Stimulated activated memory B cell treated with anti-CD40 and anti-IgM and Interleukin-4, amounts not matched to agents 10 μg/mL and 1 μg/mL and 100 μg/mL, for 72 hours (primary cell): ENCODE measurements at places on chromosomes 7 and 10.

DNA sequence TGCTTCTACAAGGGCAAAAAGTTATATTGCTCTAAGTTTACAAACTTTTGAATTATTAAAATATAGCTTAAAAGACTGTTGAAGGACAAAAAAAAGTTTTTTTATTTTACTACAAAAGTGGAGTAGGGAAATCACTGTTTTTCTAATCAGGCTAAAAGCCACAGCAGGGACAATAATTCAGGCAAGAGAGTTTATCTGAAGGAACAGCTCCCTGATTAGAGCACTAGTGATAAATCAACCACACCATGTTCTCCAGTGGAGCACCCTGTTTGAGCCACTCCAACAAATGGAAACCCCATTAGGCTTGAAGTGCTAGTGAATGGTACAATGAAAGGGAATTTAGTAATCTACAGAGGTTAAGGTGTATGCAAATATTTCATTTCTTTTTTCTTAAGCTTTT lies 357.1 kb downstream of the SEMA3D start:
- no peak for ATAC-seq

DNA sequence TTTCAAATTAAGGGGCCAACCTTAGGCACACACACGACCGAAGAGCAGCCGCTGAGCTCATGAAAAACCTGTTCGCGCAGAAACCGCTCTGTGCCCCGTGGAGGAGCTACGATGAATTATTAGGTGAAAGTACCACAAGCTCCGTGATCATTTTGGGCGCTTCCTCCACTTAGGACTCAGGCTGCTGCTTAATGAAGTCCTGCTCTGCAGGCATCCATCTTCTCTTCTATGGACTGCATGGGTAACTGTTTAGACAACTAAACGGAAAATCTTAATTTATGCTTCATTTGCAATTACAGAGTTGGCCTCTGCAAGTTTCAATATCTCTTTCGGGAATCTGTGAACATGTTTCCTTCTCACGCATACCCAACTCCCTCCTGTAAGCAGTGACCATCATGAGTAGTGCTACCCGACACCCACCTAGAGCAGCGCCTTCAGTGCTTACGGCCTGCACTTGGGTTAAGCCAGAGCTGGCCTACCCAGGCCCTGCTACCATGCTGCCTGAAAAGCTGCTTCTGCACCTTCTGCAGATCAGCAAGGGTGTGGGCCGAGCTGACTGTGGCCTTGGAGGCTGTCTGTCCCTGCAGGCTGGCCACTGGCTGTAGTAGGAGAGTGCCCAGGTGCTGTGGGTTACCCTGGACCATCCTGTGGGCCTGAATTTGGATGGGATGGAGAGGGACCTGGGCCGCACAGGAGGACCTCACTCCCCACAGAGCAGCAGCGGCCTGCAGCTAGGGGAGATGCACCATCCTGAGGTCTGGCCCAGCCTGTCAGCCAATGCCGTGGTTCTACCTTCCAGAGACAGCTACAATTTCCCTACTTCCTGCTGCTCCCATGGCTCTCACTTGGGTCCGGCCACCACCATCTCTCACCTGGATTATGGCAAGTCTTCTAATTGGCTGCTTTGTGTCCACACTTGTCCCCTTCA lies 36.0 kb downstream of the GNA12 start:
- peak; percentile 56 for ATAC-seq

DNA sequence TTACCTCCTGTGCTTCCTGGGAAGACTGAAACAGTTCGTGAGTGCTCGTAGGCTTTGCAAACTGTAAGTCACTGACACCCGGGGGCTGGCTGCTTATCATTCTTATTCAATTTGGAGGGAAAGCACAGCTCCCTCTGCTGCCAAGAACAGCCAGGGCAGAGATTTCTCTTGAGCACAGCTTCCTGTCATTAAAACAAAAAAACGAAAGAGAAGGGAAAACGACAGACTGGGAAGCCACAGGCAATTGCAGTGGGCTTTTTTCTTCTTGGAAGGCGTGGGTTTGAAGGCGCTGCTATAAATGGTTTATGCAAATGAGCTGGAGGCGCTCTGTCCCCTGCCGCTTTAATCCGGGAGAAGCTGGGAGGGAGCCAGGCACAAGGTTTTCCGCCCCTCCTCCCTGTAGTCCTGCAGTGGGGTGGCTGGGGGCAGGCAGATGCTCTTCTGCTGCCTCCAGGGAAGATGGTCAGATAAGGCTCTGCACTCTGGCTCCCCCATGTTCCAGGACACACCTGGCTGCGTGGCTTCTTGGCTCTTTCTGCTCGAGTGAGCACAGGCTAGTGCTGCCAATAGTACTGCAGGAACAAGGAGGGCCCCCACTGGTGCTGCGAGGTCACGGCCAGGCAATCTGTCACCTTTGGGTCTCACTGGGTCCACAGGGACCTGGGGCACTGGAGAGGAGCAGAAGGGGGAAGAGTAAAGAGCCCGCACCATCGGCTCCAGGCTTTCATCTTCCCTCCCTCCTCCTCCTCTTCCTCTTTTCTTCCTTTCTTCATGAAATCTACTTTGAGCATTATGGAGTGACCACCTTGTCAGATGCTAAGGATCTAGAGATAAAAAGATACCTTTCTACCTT lies 49.5 kb downstream of the NEURL1 start:
- no peak for ATAC-seq

- ATAC-seq = no peak
Measured at GRCh38 chr7:122577449-122578003, 121.4 kb downstream of the RNF133 start.

- ATAC-seq = no peak
Measured at GRCh38 chr10:5036511-5036910, 32.9 kb upstream of the AKR1C2 start.

- ATAC-seq = no peak
Measured at GRCh38 chr10:35852721-35853120, 210.6 kb upstream of the FZD8 start.

- no peak for ATAC-seq
Measured at GRCh38 chr10:88333248-88333630, 249.9 kb downstream of the RNLS start.

- ATAC-seq = peak; percentile 71
Measured at GRCh38 chr10:133276435-133277201, at the start of gene ADAM8. TSS of gene ADAM8 (minus strand) at chr10:133276868. CDS start at chr10:133276817, 51 bp downstream.

GRCh38 chr7:100946766-100947365 lies 2.5 kb upstream of the MUC3A start:
- no peak for ATAC-seq

DNA sequence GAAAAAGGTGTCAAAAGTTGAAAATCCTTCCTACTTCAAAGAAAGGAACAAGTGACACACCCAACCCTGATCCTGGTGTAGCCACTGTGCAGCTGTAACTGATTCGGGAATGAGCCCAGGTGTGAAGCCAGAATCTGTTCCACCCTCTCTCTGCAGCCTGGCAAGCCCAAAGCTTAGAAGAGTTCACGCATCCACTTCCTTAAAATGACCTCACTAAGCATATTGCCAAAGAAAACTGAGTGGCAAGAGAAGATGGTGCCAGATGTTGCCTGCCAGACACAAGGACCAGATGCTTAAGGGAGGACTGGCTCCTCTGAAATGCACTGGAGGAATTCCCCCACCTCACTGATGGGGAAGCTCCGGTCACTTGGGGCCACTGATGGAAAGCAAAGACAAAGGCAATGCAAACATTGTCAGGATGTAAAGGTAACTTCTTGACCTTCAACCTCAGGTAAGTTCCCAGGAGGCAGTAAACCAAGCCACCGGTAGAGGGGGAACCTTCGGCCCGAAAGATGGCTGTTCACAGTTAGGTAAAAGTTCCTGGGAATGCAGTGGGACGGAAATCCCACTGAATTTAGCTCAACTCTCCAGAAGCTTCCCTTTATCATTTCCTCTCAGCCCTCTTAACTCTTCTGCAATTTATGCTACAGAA lies 554.9 kb downstream of the KCNMA1 start:
- no peak for ATAC-seq

GRCh38 chr10:32169556-32169955 lies 113.3 kb upstream of the KIF5B start:
- ATAC-seq = no peak

GRCh38 chr10:97713826-97714400 lies 383 bp downstream of the MARVELD1 start:
- peak; percentile 87 for ATAC-seq

GRCh38 chr10:129637010-129637409 lies 170.0 kb downstream of the MGMT start:
- no peak for ATAC-seq

DNA sequence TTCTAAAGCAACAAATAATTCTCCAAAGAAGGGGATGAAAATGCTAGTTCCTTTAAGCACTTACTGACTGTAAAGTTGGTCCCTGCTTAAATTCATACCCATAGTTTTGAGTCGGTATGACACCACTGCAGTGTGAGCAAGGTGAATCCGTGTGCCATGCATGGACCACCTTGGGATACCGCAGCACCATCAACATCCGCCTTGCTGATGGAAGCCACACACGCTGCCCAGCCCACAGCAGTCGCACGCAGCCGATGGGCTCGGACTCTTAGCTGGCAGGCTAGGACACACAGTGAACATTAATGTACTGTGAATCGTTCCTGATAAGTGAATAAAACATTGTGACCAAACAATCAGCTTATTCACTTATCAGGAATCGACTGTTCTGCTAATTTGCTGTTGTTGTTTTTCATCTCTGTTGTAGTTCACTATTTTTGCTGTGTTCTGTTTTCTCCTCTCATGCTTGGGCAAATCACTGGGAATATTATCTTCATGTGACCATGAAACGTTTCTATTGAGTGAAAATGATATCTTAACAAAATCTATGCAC lies 275.5 kb downstream of the USP6NL start:
- ATAC-seq = no peak

GRCh38 chr7:39703144-39703543 lies 79.8 kb downstream of the RALA start:
- ATAC-seq = no peak

DNA sequence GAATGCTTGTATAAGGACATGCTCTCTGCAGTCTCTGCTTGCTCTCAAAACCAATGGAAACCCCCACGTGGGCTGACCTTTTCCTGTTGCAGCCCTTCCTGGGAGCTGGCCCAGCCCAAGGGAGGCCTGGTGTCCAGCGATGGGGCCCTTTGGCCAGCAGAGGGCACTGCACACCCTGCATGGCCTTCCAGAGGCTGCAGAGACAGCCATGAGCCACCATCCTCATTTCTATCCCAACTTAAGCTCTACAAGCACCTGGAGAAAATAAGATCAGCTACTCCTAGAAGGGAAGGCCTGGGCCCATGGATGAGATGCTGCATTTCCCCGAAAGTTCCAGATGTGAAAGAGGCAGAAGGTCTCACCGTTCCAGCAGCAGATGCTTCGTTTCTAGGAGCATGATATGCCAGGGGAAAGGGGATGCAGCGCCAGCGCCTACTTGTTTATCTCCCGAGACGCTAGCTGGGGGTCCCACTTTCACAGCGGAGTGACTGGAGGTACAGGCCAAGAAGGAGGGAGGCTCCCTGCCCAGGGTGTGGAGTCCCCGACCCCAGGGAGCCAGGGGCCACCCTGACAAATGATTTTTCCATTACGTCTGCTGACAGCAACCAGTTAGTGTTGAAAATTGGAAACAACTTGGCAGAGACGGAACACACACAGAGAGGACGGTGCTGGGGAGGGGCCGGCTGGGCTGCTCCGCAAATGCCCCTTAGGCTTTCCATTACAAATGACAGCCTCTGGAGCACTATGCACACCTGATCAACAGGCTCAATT lies 106.4 kb downstream of the ZRANB1 start:
- ATAC-seq = peak; percentile 73

GRCh38 chr7:71633551-71634008 lies 501.6 kb downstream of the GALNT17 start:
- ATAC-seq = no peak

DNA sequence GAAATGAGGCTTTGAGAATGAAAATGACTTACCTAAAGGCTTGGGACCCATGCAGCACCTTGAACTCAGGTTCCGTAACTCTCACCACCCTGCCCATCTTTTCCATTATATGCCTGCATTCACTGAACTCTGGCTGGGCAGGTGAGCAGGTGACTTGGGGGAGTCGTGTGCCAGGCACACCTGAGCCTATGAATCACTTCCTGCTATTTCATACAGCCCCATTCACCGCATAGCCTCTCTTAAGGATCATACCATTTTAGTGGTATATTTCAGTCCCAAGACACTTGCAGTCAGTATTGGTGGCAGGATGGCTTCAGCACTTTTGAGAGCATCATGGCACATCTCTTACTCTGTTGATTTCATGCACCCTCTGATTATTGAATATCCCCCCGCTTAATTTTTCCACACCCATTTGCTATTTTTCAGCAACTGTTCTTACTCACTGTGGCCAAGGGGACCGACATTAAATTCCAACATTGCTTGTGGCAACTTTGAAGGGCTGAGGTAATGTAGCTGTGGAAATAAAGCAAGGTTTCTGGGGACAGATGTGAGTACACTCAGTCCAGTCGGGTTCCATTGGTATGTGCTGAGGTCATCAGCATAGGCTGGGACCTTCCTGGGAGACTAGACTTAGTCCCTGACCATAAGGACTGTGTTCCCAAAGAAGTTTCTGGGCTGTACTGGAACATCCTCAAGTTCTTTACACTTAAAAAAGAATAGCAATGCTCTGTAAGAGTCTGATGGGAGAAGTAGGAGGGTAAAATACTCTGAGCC lies 39.8 kb upstream of the ZNF438 start:
- no peak for ATAC-seq
